ENCODE measurements at places on chromosomes 12 and 14.

DNA sequence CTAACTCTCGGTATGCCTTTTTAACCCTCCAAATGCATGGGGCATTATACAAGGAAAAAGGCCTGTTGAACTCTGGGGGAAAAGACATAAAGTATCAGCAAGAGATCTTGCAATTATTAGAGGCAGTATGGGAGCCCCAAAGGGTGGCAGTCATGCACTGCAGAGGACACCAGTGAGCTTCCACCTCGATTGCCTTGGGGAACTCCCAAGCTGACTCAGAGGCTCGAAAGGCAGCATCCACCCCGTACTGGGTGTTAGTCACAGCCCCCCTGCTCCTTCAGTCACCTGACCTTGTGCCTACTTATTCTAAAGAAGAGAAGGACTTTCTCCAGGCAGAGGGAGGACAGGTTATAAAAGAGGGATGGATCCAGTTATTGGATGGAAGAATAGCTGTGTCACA lies 781.4 kb upstream of the TMEM132C start:
- peak; percentile 86 for DNase-seq

DNA sequence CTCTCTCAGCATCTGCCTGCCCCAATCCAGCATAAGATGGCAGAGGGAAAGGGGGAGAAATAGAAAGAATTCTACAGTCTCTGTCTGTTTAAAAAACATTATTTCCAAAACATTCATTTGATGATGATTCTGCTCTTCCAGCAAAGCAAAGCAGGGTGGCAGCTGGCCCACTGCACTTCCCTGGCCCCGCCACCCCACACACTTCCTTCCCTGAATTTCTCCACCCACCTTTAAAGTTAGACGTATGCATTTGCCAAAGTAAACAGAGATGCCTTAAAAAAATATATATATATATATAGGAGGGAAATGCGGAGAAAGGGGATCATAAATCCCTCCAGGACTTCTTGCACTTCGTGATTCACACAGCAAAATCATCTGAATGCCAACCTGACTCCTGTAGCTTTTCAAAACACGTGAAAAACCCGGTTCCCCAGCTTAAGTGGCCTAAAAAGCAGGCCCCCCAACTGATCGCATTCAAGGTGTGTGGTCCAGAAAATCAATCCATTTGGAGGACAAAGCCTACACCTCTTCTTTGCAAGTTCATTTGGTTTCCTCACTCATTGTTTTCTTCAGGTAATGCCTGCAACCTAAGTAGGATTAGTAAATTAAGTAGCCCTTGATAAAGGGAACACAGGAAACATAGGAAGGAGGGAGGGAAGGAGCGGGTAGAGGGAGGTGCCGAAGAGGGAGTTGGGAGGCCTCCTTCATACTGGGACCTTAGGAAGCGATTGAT lies 68.8 kb downstream of the LLPH start:
- DNase-seq, result no peak

- DNase-seq, result no peak
These were observed 341 bp downstream of the ZNF10 start for GRCh38 chr12:133130808-133131128.

GRCh38 chr14:96564389-96564788 lies 62.2 kb downstream of the PAPOLA start:
- DNase-seq, result no peak

DNA sequence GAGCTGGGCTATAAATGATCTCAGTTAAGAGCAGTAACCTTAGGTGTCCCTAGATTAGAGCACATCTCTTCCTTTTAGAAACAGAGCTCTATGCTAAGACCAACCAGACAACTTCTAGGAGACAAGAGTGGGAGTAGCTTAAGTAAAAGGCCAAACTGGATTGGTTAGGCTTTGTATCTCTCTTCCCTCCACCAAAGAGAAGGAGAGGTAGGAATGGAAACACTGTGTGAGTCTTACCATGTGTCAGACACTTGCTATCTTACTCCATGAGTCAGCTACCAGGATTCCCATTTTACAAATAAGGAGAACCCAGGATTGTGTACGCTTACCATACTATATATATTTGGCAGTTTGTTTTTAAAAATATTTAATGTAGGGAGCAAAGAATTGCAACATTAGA lies 122.9 kb downstream of the PAX9 start:
- DNase-seq, result no peak

DNA sequence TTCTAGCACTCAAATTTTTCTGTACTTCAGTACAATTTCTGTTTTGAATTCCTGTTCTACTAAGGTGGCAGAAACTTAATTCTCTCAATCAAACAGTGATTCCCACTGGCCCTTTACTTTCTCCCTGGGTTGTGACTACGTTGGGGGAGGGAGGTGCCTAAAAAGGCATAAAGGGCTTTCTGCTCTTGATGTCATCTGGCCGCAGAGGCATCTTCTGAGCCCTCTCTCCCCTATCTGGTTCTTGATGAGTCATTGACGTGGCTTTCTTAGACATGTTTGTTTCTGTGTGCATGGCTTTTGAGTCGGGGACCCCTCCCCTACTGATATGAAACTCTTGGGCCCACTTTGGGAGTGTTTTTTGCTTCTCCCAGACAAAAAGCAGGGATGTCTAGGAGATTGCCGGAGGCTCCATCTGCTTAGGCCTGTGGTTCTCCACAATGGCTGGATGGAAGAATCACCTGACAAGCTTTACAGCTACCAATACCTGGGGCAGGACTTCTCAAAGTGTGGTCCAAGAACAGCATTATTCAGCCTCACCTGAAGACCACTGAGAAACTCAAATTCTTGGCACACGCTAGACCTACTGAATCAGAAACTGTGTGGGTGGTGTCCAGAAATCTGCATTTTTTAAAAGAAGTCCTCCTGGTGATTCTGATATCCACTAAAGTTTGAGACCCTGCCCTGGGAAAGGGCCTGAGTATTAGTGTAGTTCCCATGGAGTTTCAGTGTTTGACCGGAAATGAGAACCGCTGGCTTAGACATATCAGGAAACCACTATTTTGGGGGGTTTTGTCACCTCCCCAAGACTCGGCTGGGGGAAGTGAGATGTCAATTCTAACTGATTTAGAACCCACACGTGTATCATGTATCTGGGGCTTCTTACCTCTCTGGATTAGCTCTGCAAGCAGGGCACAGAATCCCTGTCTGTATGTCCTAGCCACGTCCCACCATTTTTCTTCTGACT lies 395.7 kb upstream of the PDE3A start:
- no peak for DNase-seq

GRCh38 chr12:56517854-56518253 lies 3.8 kb upstream of the RBMS2 start:
- no peak for DNase-seq

- DNase-seq, result peak; percentile 50
These were observed at the start of gene NEUROD4 for GRCh38 chr12:55019784-55020183. Gene NEUROD4, plus strand, starts transcription at chr12:55019974. Its CDS starts 6,466 bp downstream, at chr12:55026440.

GRCh38 chr14:24430682-24431568 lies 1.2 kb downstream of the KHNYN start:
- peak; percentile 74 for DNase-seq

DNA sequence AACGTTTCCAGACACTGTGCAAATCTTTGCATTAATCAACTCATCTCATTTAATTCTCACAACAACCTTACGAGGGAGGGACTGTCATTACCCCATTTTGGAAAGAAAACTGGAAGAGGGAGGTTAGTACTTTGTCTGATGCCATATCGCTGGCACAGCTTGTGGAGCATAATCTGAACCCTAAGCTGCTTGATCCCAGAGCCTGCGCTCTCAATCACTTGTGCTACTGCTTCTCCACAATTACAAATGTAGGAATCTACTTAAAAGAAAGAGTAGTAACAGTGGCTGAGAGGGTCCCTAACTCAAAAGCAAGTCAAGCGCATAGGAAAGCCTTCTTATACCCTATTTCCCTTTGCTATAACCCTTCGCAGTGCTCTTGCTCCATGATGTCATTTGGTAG lies 3.2 kb downstream of the EFS start:
- DNase-seq, result no peak

DNA sequence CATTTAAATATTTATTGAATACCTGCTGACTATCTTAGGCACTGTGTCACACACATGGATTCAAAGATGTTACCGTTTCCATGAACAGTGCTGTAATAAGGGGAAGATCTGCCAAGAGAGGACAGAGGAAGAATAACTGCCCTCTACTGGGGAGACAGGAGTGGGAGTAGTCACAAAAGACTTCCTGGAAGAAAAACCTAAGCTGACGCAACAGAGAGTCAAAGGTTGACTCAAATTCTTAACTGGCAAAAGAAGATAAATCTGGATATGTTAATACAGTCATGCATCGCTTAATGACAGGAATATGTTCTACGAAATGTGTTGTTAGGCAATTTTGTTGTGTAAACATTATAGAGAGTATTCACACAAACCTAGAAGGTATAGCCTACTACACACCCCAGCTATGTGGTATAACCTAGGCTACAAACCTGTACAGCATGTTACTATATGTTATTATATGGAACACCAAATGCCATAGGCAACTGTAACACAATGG lies 51.5 kb downstream of the DCAF5 start:
- DNase-seq, result peak; percentile 94

GRCh38 chr12:68264857-68265256 lies 11.5 kb upstream of the IL22 start:
- peak; percentile 72 for DNase-seq

DNA sequence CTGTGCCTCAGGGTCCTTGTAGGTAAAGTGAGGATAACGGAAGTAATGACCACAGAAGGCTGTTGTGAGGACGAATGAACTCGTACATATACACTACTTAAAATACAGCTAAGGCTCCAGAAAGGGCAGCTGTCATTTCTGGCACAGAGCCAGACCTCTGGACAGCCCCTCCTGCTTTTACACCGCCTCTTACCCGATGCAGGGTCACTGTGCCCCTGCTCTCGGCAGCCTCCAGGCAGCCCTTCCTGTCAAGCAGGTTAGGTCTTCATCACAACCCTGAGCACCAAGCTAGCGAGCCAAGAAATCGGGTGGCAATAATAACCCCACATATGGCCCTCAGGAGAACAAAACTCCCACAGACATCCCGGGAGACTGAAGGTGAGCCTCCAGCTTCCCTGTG lies 8.5 kb downstream of the TMEM229B start:
- no peak for DNase-seq

DNA sequence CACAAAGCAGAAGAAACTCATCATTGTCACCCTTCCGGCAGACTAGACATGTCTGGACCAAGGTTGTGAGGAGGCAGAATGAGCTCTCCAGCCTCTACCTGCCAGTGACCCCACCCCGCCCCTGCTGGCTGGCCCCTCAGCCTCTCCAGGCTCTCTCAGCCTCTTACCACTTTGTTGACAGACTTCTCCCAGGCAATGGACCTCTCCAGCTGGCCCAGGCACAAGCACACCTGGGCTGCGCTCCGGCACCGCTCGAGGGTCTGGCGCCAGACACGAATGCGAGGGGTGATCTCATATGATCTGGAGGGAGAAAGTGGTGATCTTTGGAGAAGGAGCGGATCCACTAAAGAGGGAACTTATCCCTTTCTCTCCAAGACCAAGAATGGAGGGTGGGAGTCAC lies 30.3 kb downstream of the BAZ2A start:
- no peak for DNase-seq

- DNase-seq, result no peak
These were observed 15.7 kb downstream of the CLEC4C start for GRCh38 chr12:7731486-7731885.

- peak; percentile 91 for DNase-seq
These were observed 77.7 kb downstream of the FLRT2 start for GRCh38 chr14:85607651-85608081.

- DNase-seq, result no peak
These were observed 26.3 kb upstream of the ST8SIA1 start for GRCh38 chr12:22360774-22361173.

GRCh38 chr12:115155665-115156645 lies 472.0 kb upstream of the TBX3 start:
- peak; percentile 98 for DNase-seq

DNA sequence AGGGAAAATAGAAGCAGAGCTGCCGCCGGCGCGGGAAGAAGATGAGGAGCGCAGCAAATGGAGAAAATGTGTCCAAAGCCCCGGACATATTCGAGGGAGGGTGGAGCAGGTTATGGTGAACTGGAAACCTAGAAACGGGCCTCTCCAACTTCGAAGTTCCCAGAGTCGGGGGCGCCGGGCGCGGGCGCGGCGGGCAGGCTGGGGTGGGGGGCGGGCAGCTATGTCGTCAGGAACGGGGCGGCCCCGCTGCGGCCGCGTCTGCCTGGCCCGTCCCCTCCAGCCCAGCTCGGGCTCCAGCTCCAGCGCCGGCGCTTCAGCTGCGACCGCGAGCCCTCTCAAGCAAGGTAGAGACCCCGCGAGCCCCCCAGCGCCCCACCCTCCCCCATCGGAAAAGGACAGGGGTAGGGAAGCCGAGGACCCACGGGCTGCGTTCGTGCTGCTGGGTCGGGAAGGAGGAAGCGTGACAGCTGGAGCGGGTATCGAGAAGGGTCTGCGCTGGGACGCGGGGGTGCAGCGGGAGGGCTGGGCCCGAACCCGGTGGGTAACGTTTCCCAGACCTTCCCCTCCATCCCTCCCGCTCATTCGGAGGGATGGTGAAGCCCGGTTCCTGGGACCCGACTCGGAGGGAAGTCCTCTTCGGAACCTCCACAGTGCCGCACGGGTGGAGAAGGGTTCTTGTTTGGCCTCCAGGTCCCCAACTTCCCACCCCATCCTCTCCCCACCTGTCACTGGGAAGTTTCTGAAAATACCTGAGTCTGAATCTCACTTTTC lies 1.0 kb downstream of the DGKA start:
- peak; percentile 26 for DNase-seq

GRCh38 chr12:107514887-107515445 lies 170.6 kb upstream of the PWP1 start:
- DNase-seq, result peak; percentile 83

- DNase-seq, result no peak
These were observed 46.1 kb downstream of the MAPKAPK5 start for GRCh38 chr12:111887926-111888745.

GRCh38 chr12:1529862-1530591 lies 64.4 kb downstream of the FBXL14 start:
- DNase-seq, result peak; percentile 42

GRCh38 chr12:25713264-25713663 lies 160.2 kb upstream of the LMNTD1 start:
- no peak for DNase-seq

DNA sequence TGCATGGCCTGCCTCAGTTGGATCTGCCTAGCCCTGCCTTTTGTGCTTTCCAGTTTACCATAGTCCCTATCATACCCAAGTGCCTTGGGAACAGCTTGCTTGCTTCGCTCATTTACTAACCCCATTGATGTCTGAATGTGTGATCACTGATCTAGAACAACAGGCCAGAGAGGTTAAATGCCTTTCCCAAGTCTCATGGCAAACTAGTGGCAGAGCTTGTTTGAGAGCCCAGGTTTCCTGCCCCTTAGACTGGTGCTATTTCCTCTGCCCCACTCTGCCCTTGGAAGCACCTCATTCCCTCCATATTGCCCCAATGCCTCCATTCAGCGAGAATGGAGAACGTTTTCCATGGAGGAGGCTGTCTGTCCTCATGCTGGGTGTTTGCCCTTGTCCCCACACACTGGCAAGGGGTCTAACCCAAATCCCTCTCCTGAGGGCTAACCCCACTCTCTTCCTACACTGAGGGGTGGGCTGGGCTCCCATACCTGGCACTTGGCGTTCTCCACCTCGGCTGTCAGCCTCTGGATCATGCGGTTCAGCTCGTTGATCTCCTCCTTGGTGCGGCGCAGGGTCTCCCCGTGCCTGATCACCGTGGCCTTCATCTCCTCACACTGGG lies 19.8 kb downstream of the KRT7 start:
- no peak for DNase-seq

Measured in AG10803 (cell line).